ENCODE measurements at places on chromosomes 2 and 18. TPM values are rescaled to one million over a fixed set of nuclear protein-coding genes. Genes with fewer than 3 reads are reported as not detected.

DNA sequence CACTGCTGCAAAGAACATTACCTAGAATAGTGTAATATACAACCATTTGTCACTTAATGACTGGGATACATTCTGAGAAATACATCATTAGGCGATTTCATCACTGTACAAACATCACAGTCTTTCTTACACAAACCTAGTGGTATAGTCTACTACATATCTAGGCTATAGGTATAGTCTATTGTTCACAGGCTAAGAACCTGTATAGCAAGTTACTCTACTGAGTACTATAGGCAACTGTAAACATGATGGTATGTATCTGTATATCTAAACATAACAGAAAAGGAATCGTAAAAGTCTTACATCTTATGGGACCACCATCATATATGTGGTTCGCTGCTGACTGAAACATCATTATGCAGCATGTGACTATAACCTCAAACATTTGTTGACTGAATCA, 21.4 kb downstream of the SP3 start:
- no peak for DNase-seq

GRCh38 chr18:9902832-9903231, 11.0 kb upstream of the VAPA start:
- DNase-seq, result no peak

DNA sequence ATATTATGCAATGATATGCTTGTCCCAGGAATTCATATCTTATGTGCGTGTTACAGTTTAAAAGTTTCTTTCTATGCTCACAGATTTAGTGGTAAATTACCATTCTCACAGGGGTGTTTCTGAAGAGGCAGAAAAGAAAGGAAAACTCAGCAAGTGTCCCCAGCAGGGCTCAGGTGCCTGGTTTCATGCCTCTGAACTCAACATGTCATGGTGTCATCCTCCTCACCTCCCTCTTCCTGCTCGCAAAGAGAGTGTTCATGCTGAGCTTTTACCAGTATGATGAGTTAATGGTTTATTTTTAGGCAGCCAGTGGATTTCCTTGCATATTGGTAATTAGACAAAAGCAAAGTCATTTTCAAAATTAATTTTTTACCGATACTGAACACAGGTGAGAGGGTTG, 492.9 kb upstream of the ZEB2 start:
- no peak for DNase-seq

Gene PAX8
- 1.9 TPM for polyA plus RNA-seq

Gene IL36B
- polyA plus RNA-seq, result not detected

Gene STPG4
- not detected for polyA plus RNA-seq

Gene ABCA12
- 0.03 TPM for polyA plus RNA-seq

Gene HJURP
- 10.0 TPM for polyA plus RNA-seq

Gene PTGR3
- polyA plus RNA-seq, result 40.0 TPM

Gene UCN
- 1.9 TPM for polyA plus RNA-seq

Measured in forelimb muscle (tissue), 1 donor.